Epithelial cell of prostate (primary cell): ENCODE measurements at places on chromosomes 13 and 19.

DNA sequence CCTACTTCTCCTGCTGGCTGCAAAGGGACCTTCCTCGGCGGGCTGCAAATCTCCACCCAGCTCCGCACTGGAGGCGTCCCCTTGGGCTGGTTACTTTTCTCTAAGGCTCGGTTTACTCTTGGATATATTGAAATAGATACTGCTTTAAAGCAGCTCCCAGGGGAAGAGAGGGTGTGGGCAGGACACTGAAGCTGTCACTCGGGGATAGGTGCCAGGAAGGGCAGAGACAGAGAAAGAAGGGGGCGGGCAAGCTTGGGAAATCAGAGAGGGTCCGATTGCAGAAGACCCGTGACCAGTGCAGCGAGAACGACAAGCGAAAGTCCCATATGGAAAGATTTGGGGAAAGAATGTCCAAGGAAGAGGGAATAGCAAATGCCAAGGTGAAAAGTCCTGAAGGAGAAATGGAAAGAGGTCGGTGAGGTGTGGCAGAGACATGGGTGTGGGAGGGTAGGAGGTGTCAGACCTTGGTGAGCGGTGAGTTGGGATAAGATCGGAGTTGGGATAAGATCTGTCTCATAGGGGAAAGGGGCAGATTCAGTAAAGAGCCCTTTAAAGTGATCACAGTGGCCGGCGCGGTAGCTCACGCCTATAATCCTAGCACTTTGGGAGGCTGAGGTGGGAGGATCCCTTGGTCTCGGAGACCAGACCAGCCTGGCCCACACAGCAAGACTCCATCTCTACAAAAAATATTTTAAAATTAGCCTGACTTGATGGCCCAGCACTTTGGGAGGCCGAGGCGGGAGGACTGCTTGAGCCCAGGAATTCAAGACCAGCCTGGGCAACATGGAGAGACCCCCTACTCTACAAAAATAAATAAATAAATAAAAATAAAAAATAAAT lies 618 bp downstream of the THSD8 start:
- DNase-seq = no peak

DNA sequence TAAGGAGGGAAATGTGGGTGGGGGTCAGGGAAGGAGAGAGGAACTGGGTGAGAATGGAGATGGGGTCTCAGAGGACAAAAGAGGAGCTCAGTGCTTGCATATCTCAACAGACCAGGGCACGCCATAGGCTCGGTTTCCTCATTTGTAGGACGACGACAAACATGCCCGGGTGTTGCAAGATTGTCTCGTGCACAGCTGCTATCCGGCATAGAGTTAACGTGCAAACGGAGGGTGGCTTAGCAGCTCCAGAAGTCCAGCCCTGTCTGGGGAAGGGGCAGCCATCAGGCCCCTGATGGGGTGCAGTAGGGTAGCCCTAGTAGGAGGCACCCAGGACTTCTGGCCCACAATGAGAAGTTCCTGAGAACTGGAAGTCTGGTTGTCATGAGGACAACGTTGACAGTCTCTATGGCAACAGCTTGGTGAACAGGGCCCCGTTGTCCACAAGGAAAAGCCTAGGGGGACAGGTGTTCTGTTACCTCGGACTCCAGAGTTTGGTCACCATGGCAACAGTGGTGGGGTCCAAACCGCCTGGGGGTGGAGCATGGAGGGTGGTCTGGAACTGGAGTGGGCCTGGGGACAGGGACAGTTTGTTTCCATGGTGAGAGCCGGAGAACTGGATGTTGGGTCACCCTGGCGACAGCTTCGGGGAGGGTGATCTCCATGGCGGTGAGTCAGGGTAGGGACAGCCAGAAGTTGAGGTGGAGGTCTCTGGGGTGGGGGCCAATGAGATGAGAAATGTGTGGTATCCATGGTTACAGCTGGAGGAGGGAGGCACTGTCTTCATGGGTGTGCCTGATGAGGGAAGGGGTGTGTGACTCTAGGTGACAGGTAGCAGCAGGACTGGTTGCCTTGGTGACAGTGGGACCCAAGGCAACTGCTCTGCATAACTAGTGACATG lies 16.8 kb downstream of the TM6SF2 start:
- DNase-seq = no peak

- DNase-seq = no peak
These were observed 801.5 kb upstream of the SPRY2 start for GRCh38 chr13:81142306-81142999.

GRCh38 chr13:33087790-33088189 lies 71.6 kb downstream of the KL start:
- no peak for DNase-seq

DNA sequence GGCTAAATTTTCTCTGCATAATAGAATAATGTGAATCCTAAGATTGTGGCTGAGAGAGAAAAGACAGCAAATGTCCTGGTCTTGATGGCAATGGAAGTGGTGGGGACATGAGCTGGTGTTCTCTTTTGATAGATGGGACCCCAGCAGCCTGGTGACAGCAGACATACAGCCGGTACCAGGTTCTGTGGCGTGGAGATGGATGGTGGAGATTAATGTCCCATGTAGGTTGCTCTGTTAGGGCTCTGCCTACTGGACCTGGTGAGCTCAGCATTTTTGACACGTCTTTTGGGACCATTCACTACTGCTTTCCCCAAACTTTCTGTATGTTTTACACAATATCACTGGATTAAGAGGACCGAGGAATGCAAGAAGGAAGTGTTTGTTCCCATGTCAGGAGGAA lies 8.2 kb upstream of the SIGLEC14 start:
- DNase-seq = no peak

- no peak for DNase-seq
These were observed 228.1 kb downstream of the FGF9 start for GRCh38 chr13:21898945-21899344.

GRCh38 chr13:94968040-94968756 lies 255.9 kb upstream of the SOX21 start:
- DNase-seq = no peak

GRCh38 chr13:52782471-52783448 lies 43.1 kb upstream of the CNMD start:
- DNase-seq = no peak

DNA sequence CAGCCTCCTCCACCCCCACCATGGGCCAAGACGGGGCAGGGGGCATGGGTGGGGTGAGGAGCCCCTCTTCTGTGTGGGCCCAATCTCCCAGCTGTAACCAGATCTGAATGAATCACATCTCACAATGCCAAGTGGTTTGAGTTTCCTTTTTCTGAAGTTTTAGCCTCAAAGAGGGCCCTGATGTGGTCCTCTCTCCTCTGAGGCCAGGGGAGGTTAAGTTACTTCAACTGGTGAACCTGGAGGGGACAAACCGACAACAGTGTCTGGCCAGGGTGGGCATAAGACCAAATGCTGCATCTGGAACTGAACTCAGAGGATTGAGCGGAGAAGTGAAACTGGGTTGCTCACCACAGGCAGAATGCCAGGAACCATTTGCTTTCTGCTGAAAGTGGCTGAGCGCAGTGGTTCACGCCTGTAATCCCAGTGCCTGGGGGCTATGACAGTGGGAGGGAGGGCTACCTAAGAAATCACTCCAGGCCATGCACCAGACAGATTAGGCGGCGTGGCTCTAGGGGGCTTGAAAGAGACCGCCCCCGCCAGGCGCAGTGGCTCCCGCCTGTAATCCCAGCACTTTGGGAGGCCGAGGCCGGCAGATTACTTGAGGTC lies 15.4 kb upstream of the IRGC start:
- DNase-seq = no peak

GRCh38 chr13:36973621-36974295 lies 25.4 kb downstream of the ALG5 start:
- no peak for DNase-seq

DNA sequence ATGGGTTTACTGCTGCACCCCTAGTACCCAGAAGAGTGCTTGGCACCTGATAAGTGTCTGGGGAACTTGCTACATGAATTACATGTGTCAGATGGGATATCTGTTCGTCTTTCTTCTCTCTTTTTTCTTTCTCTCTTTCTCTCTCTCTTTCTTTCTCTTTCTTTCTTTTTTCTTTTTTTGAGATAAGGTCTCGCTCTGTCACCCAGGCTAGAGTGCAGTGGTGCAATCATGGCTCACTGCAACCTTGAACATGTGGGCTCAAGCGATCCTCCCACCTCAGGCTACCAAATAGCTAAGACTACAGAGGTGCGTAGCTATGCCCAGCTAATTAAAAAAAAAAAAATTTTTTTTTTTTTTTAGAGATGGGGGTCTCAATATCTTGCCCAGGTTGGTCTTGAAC lies 6.1 kb downstream of the CADM4 start:
- no peak for DNase-seq

DNA sequence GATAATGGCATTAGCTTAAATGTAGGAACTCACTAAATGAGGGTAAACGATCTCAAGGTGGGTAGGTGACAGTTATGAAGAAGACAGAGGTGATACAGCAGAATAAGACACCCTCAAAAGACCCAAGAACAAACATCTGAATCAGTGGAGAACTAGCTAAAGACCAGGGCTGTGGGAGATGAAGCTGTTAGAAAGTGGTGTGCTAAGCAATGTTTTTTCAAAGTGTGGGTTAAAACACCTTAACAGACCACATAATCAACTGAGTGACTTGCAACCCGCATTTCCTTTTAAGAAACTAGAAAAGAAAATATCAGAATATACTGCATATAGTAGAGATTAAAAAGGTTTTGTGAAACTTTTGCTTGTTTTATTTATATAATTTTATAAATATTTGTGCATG lies 70.0 kb downstream of the ZDHHC20 start:
- DNase-seq = no peak

- DNase-seq = no peak
These were observed 12.0 kb downstream of the ACTL9 start for GRCh38 chr19:8686549-8686948.

GRCh38 chr13:28707629-28708427 lies 10.9 kb downstream of the SLC46A3 start:
- DNase-seq = peak; percentile 45

DNA sequence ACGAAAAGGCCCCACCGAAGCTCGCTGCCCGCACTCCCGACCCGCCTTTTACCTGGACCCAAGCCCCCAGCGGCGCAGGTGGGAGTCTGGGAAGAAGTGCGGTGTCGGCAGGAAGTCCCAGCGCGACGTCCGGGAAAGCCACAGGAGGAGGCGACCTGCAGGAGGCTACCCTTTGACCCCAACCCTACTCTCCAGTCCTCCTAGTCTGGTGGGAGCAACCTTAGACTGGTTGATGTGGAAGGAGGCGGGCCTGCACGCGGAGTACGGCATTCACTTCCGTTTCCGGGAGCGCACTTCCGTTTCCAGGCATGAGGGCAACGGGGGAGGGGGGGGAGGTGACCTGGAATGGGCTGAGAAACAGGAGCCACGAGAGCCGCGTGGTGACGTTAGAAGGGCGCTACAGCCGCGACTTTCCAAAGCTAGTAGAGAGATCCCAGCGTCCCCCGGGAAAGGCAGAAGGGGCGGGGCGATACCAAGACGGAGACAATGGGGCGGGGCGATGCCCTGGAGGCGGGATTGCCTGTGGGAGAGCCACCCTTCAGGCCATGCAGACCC lies 28.5 kb downstream of the ZNF266 start:
- DNase-seq = peak; percentile 56

- DNase-seq = no peak
These were observed 207.2 kb upstream of the SPRY2 start for GRCh38 chr13:80547885-80548825.

GRCh38 chr19:51729781-51730180 lies 6.0 kb upstream of the HAS1 start:
- no peak for DNase-seq

- DNase-seq = no peak
These were observed 460.6 kb downstream of the FOXO1 start for GRCh38 chr13:40205771-40206240.

DNA sequence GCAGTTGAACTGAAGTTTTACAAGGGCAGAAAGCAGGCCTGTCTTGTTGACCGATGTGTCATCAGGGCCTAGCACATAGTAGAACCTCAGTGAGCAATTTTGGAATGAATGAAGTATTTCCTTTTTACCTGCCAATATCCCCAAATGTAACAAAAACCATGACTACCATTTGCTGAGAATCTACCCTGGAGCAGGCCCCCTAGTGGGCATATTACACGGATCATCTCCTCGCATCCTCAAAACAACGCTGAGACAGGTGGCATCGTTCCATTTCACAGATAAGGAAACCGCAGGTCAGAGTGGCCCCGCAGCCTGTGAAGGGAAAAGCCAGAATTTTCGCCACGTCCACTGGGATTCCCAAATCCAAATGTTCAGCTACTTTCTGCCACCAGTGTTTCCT lies 77.9 kb downstream of the CACNA1A start:
- DNase-seq = no peak

DNA sequence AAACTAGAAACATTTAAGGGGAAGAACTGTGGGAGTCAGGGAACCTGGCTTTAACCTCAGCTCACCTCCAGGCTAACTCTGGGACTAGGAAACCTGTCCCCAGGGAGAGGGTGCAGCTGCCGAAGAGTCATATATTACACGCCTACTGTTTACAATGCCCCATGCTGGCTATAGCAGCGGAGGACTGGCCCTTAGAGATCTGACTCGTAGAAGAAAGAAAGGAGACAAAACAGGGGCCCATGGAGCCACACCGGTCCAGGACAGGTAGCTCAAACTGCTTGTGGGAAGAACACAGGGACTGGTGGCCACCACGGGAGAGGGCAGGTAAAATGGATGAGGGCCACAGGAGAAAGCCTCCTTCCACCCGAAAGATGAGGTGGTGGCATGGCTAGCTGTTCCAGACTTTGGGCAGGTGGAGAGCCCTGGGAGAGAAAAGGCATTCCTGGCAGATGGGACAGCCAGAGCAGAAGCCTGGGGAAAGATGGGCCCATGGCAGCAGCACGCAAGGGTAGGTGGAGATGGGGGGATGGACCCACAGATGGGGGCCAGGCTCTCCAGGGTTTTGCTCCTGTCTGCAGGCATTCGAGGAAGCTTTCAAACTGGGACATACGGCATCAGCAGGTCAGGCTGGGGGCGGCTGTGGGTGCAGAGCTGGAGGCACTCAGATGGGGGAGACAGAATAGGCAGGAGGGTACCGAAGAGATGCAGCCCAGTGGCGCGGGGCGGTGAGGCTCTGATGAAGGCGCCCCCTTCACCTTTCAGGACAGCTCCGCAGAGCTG lies 69.5 kb downstream of the LATS2 start:
- no peak for DNase-seq

GRCh38 chr13:58004751-58005150 lies 373.2 kb downstream of the PCDH17 start:
- no peak for DNase-seq

DNA sequence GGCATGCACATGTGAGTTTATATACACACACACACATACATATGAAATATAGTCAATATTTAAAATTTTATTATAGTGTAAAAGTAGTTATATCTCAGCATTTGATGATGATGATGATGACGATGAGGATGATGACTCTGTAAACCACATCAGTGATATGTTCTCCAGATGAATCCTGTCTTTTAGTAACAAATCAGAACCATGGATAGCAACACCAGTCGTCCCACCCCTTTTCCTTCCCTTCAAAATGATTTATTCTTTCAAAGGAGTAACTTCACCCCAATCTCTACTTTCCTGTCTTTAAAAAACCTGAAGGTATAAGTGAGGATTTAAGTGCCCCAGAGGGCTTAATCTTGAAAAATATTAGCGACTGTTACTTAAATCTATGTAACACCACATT lies 74.1 kb downstream of the DCLK1 start:
- DNase-seq = no peak

GRCh38 chr13:109281017-109281902 lies 505.1 kb downstream of the IRS2 start:
- no peak for DNase-seq

- peak; percentile 24 for DNase-seq
These were observed 20.4 kb downstream of the RNF17 start for GRCh38 chr13:24784319-24784718.

- DNase-seq = no peak
These were observed 45.8 kb downstream of the CAPN12 start for GRCh38 chr19:38698225-38699026.
